ENCODE measurements at places on chromosomes 3 and 15.

DNA sequence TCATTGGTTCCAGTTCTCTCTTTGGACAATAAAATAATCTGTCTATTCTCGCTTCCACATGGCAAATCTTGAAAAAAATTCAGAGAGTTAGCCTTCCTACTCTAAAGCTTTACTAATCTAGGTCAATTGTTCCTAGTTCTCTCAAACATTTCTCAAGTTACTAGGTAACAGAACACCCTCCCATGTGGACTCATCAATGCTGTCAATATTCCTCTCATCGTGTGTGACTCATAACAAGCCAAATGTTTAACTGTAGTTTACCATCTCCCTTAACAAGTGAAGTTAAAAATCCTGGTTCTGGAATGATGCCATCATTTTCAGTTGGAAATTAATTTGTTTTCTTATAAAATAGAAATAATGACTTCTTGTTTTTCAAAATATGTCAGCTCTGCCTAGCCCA, 438.6 kb downstream of the ROBO1 start:
- DNase-seq = no peak

DNA sequence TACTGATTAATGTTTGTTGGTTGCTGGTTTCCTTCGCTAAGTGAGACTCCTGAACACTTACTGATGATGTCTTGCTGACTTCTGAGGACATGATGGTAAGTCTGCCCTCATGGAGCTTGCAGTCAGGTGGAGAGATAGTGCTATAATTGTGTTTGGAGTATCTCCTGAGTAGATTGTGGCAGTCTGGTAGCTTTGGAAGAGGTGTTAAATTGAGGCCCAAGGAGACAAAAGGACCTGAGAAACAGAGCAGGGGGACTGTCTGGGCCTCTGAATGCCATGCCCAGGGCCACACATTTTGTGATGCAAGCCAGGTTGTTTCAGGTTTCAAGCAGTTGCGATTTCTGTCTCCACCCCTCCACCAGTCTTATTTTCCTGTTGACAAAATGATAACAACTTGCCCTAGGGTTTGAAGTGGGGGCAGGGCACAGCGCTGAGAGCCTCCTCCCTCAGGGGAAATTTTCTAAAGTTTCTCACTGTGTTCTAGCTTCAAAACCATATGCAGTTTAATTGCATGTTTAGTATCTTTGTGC, 16.7 kb downstream of the SMAD3 start:
- DNase-seq = no peak

DNA sequence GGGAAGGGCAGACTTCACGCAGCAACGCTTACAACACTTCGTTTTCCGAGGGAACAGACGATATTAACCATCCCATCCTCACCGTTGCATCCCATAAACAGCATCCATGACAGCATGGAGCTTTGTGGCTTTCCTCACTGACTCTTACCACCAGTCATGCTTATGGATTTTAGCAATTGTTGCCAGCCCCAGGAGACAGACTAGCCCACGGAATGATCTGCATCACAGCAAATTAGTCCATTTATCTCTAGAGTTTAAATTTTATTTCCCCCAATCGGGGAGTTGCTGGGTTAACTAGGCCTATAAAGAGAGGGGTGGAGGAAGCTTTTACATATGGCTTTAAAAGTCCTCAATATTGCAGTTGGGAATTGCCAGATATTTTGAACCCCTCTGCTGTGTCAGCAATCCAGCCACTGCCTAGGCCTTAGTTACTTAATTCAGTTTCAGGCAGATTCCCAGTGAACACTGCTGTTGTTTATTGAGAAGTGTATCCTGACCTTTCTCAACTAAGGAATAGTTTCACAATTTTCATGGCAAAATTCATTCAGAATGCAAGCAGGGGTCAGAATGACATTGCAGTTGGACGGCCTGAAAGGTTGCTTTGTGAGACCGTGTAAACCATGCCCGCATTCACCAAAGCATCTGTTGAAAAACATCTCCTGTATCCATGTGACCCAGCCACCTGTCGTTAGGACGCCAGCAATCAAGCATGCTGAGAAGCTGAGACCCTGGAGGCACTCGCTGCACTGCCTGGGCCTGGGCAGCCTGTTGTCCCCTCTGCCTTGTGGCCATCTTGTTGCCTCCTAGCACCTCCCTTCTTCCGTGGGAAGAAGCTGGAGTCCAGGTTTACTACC, 397.4 kb upstream of the TPM1 start:
- DNase-seq = peak; percentile 90

DNA sequence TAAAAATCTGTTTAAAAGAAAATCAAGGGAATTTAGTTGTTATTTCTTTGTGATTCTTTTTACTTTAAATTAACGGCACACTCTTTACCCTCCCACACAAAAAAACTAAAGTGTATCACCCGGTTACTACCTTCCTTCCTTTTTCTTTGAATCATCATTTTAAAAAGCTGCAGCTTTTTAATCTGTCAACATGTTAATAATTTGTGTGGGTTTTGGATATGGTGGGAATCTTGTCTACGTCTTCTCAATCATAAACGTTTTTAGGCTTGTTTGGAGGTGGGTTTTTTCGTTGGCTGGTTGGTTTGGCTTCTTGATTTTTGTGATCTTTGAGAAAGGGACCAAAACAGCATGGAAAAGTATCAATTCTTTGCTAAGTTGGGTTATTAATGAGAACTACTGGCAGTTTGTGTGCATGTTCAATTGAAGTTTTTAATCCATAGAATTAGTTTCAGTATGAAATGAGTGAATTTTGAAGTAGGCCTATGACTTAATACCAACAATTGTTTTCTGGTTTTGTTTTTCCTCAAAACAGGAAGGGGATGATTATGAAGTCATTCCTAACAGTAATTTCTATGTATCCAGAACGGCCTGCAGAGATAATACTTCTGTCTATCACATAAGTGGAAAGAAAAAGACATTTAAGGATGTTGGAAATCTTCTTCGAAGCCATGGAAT, 4.5 kb downstream of the SMC4 start:
- no peak for DNase-seq

DNA sequence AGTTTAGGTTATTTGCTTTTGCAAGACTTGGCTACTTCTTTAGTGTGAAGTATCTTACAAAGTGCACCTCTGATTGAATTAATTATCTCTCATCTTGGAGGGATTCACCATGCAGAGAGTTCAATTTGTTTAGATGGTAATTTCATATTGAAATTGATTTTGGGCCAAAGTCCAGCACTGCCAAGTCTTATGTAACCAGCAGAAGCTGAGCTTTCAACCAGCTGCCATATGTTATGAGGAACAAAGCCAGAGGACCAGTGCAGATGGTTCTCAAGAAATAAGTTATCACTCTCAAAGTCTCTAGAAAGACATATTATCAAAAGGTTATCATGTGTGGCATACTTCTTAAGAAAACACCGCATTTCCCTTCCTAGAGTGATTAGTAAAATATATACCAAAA, 29.0 kb downstream of the ABHD6 start:
- no peak for DNase-seq

DNA sequence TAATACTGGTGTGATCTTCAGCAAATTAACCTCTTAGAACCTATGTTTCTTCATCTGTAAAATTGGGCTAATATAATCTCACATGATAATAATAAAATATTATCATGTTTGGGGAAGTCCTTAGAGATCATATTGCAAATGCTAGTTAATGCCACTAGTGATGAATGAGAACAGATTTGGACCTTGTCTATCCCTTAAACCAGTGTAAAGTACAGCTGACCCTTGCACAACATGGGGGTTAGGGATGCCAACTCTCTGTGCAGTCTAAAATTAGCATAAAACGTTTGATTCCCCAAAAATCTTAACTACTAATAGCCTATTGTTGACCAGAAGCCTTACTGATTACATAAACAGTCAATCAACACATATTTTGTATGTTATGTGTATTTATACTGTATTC, 141.2 kb downstream of the B3GALNT1 start:
- DNase-seq = no peak

DNA sequence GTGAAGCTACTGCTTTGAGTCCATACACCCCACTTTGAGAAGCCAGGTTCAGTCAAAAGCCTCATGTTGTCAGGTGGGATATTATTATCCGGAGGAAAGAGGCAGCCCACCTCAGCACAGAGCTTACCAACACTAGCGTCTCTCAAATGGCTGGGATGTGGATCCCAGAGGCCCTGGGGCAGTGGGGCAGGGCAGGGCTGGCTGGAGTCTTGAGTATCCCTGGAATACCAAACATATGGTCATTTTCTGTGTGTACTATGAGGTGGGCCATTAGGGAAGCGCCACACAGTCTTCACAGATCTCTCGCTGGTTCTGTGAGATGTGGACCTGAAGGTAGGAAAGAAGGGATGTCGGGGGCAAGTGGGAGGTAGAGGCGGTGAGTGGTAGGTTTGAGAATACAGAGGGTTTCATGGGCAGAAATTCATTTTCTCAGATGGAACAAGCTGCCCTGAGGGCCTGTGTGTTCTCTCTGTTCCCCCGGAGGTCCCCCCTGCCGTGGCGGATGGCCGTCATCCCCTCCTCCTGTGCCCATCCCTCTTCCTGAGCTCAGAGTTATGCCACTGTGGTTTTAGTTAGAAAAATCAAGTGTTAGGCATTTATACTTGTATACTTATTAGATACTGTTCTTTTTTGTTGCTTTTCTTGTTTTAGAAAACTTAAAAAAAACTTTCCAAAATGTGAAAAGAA, 66.4 kb downstream of the USP13 start:
- no peak for DNase-seq

GRCh38 chr3:8441969-8442559, 59.6 kb upstream of the LMCD1 start:
- DNase-seq = no peak

GRCh38 chr3:21049334-21050062, 701.5 kb downstream of the ZNF385D start:
- no peak for DNase-seq

- no peak for DNase-seq
Observed at GRCh38 chr3:46712191-46713049, 5.2 kb downstream of the PRSS50 start.

DNA sequence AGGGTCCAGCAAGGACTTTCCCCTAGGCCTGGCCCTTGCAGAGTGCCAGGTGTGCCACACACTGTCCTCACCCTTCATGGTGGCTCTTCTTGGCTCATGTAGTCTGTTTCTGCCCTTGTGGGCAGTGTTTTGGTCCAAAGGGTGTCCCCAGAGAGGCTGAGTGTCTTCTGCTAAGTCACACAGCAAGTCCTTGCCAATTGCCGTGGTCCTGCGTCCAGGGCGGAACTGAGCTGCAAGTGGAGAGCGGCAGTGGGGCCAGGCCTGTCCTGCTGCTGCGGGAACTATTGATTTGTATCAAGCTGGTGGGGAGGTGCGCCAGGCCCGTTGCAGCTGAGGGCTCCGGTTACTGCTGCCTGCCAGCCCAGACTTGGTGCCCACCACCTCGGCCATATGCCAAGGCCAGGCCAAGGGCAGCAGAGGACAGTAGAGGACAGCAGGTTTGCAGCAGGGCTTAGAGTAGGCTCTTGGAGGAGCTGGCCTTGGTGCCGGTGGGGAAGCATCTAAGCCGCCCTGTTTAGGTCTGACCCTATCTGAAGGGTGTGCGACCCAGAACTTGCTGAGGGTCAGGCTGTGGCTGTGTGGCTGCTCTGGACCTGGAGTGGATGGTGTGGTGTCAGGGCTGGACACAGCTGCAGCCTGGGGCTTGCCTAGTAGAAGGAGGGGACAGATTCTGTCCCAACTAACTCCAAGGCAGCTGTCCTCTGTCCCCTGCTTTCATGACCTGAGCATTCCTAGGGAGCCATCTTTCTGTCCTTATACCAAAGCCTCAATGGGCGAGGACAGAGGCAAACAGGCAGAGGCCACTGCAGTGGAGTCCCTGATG, 4.5 kb downstream of the AMIGO3 start:
- DNase-seq = no peak

DNA sequence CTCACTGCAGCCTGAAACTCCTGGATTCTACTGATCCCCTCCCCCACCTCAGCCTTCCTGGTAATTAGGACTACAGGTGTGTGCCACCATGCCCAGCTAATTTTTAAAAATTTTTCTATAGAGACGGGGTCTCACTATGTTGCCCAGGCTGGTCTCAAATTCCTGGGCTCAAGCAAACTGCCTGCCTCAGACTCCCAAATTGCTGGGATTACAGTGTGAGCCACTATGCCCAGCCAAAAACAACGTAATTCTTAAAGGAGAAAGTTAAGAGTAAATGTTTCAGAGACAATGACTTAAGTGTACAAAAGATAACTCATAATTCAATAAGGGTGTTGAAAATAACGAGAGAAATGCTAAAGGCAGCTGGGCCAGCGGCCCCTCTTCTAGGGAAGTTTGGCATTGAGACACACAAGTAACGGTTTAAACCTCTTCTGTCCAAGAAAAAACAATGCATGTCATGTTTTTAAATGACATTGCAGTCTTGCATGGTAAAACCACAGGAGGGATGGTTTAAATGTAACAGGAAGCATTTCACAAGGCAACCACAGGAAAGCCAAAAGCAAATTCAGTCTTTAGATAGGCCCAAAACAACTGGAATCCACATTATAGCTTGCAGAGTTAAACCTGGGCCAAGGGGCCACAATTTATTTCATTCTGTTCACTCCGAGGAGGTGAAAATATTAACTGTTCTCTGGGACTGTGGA, 5.1 kb downstream of the PROK2 start:
- DNase-seq = peak; percentile 64

- DNase-seq = no peak
Observed at GRCh38 chr3:187769771-187770170, 24.5 kb upstream of the BCL6 start.

- DNase-seq = no peak
Observed at GRCh38 chr3:189625572-189625971, 5.6 kb upstream of the TP63 start.

GRCh38 chr3:154764856-154765640, 315.1 kb upstream of the MME start:
- no peak for DNase-seq

- no peak for DNase-seq
Observed at GRCh38 chr15:20645956-20646355, 104.4 kb upstream of the GOLGA6L6 start.

- DNase-seq = no peak
Observed at GRCh38 chr3:61908382-61908781, 347.0 kb downstream of the PTPRG start.

DNA sequence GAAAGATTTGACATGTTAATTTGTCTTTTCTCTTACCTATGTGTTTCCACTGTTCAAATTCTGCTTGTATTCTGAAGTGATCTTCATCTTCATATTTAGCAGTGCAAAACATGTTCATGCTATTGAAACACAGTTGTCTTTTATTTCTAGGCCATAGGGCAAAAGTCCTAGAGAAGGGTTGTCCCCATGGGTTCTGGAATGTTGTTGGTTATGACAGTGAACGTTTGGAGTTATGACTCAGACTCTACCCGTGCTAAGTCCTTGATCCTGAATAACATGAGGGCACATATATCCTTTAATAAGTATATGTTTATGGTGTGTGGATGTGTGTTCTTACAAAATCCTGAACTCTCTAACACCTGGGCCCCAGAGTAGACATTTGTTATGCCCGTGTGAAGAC, 23.0 kb upstream of the ARPP21 start:
- no peak for DNase-seq

DNA sequence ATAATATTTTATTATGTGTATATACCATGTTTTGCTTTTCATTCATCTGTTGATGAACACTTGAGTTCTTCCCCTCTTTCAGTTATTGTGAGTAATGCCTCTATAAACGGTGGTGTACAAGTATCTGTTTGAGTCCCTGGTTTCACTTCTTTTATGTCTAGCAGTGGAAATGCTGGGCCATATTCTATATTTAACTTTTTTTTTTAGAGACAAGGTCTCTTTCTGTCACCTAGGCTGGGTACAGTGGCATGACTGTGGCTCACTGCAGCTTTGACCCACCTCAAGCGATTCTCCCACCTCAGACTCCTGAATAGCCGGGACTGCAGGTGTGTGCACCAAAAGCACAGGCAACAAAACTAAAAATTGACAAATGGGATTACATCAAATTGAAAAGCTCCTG, 19.9 kb downstream of the GOLM2 start:
- DNase-seq = no peak

GRCh38 chr15:82045179-82045891, 483 bp downstream of the MEX3B start:
- DNase-seq = no peak
